ENCODE measurements at places on chromosomes 1 and 21.

GRCh38 chr1:194830387-194830786 lies 1644.0 kb upstream of the B3GALT2 start:
- no peak for DNase-seq

DNA sequence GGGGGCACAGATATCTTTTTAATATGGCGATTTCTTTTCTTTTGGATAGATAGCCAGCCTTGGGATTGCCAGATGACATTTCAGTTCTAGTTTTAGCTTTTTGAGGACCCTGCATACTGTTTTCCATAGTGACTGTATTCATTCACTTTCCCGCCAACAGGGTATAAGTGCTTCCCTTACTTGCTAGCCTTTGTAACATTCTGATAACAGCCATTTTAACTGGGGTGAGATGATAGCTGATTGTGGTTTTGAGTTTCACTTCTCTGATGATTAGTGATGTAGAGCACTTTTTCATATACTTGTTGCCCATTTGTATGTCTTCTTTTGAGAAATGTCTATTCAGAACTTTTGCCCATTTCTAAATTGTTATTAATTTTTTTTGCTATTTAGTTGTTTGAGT lies 151.9 kb downstream of the NTPCR start:
- no peak for DNase-seq

DNA sequence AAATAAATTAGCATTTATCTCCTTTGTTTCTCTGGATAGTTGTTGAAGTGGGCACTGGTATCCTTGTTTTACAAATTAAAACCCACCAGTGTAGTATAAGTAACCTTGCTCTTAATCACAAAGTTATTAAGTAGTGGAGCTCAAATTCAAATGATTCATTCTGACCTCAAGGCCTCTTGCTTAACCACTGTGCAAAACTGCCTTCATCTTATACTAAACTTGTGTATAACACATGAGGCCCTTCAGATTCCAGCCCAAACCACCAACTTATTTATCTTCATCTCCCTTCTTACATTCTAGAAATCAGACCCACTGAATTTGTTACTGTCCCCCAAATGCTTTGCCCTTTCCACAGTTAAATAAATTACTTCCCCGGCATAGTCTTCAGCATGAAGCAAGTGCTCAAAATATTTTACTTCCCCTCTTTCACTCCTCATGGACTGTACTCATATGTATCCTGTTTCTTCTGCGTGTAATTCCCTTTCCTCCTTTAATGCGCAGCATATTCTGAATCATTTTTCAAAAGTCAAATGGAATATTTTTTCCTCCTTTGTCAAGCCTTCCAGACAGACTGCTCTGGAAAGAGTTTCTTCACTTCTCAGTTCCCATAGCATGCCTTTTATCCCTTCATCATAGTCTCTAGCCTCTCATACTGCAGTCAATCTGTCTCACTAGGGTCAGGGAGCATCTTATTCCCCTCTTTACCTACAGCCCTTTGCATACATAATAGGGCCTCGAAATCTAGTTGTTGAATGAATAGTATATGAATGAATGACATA lies 19.0 kb upstream of the DNASE2B start:
- no peak for DNase-seq

- DNase-seq = no peak
These were observed 55.8 kb downstream of the SLC9A1 start for GRCh38 chr1:27099135-27099586.

DNA sequence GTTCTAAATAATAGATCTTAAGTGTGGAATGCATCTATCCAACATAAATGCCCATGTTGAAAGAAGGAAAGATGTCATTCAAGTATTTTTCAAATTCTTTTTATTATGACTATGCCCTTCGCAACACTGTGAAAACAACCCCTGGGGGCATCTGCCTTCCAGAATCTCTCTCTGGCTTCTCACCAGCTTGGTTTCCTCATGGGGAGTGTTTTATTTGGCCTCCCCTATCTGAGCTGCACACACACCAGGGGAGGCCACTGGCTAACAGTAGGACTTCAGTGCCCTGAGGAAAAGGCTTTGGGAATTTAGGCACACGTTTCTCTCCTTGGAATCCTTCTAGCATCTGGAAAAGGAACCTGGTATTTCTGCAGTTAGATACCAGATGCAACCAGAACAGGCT lies 130.6 kb downstream of the EDEM3 start:
- DNase-seq = no peak
